CD4-positive, alpha-beta T cell treated with Interleukin-10 for 1 hour (primary cell): ENCODE measurements at places on chromosomes 6 and 20.

DNA sequence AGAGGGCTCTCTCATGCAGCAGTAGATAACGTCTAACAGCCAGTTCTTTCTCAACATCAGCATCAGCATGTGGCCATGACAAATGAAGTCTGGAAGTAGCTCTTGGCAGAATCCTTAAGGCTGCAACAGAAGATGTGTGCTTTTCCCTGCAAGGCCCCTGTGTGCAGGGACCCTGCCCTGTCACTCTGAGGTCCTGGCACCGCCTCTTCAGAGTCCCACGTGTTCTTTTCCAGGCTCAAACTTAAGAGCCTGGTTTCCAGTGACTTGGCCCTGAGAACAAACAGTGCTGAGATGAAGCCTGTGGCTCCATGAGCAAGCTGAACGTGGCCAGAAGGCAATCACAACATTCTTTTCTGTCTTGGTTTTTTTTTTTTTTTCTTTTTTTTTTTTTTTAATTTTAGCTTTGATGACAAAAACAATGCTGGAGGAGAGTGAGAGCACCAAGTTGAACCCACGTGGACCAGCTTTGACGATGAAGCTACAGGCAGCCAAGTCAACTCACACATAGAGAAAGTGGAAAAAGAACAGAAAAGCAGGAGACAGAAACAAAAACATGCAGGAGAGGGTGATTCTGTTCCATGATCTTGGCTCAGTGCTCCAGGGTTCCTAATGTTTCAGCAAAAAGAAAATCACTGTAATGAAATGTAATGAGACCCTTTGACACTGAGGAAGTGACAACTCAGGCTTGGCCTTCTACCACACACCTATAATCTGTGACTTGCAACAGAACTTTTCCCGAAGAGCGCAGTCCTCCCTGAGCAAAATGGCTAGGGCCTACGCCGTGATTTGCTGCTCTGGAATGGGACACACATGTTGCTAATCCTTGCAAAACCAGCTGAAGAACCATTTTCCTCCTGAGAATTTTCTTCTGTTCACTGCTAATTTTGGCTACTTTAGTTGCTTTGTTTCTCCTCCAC is 86.1 kb downstream of the FOXC1 start:
- DNase-seq = no peak

- DNase-seq = peak; percentile 26
Measured at GRCh38 chr6:20409427-20409971, 7.8 kb downstream of the E2F3 start.

DNA sequence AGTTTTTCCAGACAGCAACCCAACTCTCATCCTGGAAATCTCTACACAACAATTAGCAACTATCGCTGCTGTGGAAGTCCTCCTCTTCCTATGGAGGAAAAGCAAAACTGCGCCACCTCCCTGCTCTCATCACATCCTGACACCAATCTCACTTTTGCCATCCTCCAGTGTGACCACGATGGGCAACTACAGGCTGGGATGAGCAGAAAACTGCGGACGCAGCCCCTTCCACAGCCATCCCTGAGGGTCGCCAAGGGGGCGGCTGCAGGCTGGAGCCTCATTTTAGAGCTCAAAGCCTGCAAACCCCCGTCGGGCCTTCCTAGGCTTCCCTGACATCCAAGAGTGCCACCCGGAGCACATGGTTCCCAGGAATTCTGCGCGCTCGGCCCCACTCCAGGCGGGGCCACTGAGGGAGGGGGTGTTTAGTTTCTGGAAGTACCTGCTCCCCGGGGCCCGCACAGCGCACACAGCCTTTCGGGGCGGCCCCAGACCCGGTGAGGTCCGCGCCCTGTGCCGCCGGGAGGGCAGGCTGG is 1.2 kb downstream of the TCFL5 start:
- DNase-seq = no peak

DNA sequence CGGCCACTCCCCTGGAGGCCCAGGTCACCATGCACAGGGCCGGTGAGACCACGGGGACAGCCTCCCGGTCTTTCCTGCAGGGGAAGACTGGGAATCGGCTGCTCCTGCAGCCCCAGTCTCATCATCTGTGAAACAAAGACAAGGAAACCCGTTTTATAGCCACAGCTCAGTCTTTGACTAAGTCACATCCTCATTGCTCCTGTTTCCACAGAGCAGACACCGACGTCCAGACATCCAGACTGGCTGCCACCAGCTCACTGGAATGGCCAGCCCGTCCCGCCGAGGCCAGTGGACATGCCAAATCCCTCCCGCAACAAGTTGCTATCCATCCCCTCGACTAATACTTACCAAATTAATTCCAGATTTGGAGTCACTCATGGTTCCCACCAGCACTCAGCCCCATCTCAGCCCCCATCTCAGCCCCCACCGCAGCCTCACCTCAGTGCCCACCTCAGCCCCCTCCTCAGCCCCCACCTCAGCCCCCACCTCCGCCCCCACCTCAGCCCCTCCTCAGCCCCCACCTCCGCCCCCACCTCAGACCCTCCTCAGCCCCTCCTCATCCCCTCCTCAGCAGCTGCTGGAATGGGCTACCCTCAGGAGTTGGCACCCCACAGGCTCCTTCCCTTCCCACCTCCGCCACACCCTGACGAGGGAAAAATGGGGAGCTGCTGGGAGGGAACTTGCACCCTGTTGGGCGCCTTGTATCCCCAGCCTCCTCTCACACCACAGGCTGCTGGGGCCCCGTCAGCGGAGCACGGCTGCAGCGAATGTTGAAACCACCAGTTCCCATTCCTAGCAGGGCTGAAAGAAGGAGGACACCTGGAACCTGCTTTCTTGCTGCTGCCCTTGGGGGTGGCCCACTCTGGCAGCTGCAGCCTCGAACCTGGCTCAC is 48.7 kb downstream of the YTHDF1 start:
- no peak for DNase-seq

DNA sequence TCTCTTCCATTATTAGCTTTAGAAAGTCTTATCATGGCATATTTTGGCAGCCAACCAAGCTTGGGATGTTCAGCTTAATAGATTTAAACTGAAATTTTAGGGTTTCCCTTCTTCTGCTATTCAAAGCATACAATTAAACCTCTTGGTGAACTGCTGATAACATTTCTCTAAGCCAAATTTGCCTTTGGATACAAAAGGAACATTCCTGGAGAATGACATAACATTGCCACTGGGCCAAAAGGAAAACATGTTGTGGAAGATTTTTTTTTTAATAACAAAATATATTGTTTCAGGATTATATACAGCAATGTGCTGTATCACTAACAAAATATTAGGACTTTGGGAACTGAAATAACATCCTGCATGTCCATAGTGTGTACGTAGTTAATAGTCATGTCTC is 215.1 kb upstream of the TBX18 start:
- DNase-seq = no peak

- peak; percentile 0 for DNase-seq
Measured at GRCh38 chr6:105292689-105293339, 110.1 kb downstream of the PREP start.

DNA sequence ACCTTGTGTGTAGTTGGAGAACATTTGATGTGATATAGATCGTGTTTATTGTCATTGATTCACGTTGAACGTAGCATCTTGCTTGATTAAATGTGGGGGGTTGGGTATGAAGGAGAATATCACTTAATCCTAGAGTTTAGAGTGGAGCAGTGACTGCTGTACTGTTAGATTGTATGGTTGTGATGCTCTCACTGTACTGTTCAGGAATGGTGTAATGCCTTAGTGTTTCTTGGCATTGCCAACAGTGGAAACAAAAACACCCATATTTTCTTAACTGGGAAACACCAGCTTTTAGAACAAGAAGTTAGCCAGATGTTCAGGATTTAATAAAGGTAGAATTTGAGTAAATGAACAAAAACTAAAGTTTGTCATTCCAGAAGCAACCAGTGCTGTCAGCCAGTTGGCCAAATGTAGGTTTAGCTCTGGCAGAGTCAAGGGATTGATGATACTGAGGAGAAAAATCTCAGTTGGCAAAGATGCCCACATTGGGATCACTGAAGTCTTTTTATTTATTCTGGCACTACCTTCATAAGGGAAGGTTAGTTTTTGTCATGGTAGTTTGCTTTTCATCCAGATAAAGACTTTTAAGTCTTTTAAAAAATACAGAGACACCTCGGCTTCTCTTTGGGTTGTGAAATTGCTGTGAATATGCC is 129.9 kb downstream of the JARID2 start:
- DNase-seq = no peak

DNA sequence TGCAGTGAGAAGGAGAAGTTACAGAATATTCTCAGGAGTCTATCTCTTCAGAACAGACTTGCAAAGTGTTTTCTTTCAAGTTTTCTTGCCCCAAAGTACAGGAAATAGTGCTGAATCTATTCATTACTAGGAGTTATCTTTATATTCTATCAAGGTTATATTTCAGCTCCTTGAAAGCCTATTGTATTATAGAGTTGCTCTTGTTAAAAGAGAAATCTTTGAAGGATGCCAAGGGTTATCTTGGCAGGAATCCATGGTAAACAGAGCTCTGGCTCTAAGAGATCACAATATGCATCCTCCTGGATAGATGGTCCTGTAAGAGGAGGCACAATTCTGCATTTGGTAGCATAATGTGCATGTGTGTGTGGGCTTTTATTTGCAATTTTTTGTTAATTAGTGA is 21.2 kb upstream of the SNRPB2 start:
- no peak for DNase-seq

- DNase-seq = no peak
Measured at GRCh38 chr6:165664559-165665383, 1.7 kb upstream of the PDE10A start.

DNA sequence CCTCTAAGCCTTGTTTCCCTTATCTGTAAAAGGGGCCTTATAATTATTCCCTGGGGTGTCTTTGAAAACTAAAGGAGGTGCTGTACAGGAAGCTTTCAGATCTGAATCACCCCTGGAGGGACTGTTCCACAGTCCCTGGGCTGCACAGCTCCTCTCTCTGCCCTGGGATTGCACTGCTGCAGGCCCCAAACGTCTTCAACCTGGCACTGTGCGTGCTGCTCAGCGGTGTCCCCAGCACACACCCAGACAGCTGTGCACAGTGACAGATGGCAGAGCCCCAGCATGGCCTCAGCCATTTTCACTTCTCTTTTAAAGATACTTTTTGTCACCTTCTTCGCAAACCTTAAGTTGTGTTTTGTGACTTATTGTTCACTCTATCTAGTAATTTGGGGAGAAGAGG is 50.7 kb upstream of the INSM1 start:
- no peak for DNase-seq
